ENCODE measurements at places on chromosomes 2 and 18.

DNA sequence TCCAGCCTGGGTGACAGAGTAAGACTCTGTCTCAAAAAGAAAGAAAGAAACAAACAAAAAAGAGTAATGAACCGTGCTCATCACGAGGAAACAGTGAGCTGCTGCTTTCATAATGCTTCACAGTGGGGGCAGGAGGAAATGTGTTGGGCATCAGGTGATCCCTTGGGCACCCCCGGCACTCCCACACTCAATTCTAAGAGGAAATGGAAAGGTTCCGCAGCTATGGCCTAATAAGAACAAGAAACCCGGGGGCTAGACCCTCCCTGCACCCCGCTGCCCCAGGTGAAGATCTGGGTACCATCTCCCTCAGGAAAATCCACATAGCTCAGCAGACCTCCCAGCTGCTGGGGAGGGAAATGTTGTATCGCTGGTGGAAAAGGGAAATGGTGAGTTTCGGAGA is 118.9 kb downstream of the LPIN1 start:
- no peak for DNase-seq

DNA sequence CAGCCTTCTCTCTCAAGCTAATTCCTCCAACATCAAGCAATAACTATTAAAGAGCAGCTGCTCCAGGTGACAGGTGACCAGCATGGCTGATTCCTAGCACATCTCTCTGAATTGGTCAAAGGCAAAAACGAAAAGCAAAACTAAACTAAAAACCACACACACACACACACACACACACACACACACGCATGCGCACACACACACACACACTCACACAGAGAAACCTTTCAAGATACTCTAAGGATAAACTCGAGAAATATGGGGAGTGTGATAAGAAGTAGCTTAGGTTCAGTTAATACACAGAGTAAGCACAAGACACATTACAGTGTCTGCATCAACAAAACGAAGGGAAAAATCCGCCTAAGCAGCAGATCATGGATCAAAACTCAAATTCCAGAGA is 74.5 kb upstream of the FZD7 start:
- DNase-seq, result no peak

GRCh38 chr2:67899187-67899586 is 163.6 kb downstream of the C1D start:
- no peak for DNase-seq

DNA sequence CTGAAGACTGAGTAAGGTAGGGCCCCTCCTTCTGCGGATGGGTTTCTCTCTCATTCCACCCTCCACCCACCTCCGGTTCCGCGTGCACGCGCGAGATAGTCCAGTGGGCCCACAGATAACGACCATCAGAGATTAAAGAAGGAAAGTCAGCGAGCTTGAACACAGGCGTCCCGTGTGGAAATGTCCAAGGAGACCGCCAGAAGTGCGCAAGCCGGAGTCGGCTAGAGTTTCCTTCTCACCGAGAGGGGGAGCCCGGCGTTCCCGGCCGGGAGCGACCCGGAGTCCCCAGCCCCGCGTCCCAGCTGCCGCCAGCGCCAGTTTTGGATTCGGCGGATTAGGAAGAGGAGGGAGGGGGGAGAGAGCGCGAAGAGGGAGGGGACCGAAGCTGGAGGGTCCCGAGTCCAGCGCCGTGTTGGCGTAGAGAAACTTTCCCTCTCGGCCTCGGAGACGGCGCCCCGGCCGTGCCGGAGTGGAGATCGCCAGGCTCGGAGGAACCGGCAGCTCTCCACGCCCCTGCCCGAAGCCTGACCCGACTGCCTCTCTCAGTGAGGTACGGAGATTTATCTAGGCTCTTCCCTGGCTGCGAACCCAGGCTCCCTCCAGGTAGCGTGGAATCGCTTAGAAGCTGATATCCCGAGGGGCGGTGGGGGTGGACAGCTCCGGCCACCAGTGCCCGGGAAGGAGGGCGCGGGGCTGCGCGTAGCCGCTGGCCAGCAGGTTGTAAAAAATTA is at the start of gene GULP1:
Gene GULP1 (plus strand): TSS at position 258 of the 731 bp plus-strand sequence. CDS start 185,829 bp downstream, outside the sequence.
- DNase-seq, result peak; percentile 68

GRCh38 chr18:56593906-56594305 is 44.5 kb downstream of the TXNL1 start:
- no peak for DNase-seq

DNA sequence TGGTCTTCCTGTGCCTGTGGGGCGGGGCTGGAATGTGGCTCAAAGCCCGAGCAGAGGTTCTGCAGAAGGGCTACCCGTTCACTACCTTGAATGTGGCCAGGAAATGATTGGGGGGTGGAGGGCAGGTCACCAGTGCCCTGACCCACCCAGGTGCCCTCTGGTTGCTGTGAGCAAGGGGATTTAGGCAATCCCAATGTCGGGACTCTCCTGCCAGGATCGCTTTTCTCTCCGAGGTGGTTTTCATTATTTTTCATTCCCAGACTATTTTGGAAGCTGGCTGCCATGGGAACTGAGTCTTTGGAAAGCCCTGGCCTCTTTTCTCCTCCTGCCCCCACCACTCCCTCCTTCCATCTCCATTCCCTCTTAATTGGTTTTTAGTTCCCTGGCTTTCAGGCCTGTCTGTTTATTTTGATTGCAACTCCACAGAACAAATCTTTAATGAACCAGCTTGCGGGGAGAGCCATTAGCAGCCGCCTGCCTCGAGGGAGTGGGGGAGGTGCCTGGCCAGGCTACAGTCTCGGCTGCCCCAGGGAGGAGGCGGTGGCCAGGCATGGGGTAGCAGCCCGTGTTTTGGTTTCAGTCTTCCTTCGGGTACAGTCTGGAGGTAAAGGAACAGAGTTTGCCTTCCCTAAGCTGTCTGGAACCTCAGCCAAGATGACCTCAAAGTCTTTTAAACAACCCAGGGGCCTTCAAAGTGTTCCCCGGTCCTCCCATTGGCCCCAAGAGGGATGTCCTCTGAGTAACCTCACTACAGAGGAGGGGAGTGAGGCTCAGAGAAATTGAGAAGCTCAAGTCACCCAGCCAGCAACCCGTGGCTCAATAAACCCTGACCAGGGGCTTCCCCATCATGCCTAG is 114.4 kb upstream of the HAAO start:
- DNase-seq, result peak; percentile 71

GRCh38 chr2:14301331-14301730 is 331.2 kb upstream of the LRATD1 start:
- DNase-seq, result no peak

DNA sequence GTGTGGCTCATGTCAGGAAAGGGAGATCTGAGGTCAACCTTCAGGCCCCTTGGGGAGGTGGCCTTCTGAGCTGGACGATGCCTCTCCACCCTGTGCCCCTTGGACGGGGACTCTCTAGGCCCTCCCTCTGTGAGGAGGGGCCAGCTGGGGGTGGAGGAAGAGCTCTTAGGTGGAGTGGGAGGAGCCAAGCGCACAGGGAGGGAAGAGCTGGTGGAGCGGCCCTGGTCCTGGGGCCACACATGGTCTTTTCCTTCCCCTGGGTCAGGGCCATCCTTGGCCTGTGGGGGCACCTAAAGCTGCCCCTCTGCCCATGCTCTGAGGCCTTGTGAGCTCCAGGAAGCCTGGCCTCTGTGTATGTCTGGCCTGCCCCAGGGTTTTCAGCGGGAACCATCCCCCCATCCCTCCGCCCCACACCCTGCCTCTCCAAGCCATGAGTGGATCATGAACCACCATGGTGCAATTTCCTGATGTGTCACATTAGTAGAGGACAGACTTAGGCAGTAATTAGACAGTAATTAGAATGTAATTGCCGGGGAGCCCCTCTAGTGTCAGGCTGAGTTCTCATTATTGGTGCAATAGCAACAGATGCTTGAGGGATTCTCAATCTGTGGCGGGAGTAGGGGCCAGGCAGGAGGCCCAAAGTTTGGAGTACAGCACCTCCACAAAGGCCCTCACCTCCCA is 63.0 kb downstream of the GLI2 start:
- no peak for DNase-seq

DNA sequence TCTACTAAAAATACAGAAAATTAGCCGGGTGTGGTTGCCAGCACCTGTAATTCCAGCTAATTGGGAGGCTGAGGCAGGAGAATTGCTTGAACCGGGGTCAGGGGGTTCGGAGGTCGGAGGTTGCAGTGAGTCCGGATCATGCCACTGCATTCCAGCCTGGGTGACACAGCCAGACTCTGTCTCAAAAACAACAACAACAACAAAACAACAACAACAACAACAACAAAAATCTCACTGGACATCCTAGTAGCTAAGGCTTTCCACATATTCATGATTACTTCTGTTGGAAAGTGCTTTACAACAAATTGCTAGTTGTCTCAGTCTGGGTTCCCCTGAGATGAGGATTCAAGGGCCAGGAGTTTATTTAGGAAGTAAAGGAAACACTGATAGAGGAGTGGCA is 4.3 kb upstream of the MROH2A start:
- DNase-seq, result no peak

GRCh38 chr2:39099870-39100728 is 20.8 kb downstream of the SOS1 start:
- DNase-seq, result no peak

- DNase-seq, result no peak
Measured at GRCh38 chr2:62381656-62382055, 124.3 kb downstream of the TMEM17 start.

- no peak for DNase-seq
Measured at GRCh38 chr2:1234731-1235308, 178.4 kb upstream of the TPO start.

DNA sequence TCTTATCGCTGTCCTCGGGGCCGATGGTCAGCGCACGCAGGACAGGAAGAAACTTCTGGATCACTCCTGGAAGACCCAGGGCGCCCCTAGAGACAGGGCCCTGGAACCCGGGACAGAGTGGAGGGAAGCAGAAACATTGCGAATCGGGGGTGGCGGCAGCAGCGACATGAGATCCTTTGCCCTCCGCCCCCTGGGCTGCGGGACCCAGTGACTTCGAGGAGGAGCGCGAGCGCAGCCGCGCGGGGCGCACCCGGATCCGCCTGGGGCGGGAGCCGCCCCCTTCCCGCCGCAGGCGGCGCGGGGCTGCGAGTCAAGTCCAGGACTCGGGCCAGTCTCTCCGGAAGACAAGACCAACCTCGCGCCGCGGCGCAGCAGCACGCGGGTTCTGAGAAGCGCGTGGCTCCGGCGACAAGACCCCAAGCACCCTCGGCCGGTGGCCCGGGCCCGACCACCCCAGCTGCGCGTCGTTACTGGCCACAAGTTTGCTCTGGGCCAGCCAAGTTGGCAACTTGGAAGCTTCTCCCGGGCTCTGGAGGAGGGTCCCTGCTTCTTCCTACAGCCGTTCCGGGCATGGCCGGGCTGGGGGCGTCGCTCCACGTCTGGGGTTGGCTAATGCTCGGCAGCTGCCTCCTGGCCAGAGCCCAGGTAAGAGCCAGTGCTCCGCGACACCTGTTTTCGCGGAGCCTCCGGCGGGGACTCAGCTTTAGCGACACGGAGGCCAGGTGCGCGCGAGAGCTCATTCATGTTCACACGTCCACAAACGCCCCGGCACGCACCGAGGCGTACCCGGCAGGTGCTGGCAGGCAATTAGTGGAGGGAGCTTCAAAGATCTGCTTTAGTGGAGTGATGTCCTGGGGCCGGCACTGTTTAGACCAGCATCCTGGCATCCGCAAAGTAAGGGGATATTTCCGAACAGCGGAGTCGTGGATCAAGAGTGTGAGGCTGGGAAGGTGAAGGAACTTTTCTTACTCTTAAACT is at the start of gene PTH2R:
Gene PTH2R (plus strand): TSS at position 319 of the 978 bp plus-strand sequence. CDS start 252 bp downstream, at position 571.
- DNase-seq, result no peak

- DNase-seq, result no peak
Measured at GRCh38 chr2:241746084-241746483, 11.7 kb downstream of the D2HGDH start.

- no peak for DNase-seq
Measured at GRCh38 chr2:127511090-127511695, 15.1 kb downstream of the IWS1 start.

DNA sequence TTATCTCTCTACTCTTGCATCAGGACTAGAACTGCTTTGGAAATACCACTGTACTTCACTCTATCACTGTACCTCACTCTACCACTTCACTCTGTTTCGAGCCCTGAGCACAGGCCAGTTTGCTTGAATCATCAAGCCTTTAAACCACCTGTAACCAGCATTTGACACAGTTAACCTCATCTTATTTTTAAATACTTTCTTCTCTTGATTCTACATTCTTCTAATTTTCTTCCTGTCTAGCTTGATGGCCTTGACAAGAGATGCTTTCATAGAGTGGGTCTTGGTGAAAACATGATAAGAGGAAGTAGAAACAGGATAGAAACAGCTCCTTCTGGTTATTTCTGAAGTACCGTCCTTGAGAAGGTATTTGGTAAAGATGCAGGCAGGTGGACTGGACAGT is 78.1 kb downstream of the SPIRE1 start:
- no peak for DNase-seq

DNA sequence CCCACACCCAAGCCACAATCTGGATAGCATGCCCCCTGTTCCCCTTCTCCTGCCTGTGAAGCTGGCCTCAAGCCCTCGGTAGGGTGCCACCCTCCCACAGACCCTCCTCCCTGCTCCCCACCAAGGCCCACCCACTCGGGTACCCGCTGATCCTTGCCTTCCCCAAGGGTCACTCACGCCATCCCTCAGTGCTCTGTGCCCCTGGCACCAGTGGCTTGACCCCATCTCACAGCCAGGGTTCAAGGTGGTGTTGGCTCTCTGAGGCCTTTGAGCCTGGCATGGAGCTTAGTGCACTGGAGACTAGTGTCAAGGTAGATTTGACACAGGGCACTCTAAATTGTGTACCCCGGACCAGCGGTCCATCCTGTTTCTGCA is 11.9 kb downstream of the ADRA2B start:
- DNase-seq, result no peak

DNA sequence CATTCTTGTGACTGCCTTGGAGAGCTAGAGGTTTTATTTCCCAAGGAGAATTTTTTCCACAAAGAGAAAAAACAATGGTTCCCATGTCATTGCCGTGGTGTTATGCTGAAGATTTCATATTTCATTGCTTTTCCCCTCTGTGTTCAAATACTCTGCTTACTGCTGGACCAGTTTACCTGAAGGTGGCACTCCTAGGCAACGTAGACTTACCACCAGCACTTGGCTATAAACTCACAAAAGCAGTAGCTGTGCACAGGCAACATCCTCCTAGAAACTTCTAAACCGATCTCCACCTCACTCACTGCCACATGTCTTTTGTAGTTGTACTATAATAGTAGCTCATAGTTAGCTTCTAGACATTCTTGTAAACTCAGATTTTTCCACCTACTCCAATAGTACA is 1319.7 kb upstream of the CRIM1 start:
- DNase-seq, result no peak

DNA sequence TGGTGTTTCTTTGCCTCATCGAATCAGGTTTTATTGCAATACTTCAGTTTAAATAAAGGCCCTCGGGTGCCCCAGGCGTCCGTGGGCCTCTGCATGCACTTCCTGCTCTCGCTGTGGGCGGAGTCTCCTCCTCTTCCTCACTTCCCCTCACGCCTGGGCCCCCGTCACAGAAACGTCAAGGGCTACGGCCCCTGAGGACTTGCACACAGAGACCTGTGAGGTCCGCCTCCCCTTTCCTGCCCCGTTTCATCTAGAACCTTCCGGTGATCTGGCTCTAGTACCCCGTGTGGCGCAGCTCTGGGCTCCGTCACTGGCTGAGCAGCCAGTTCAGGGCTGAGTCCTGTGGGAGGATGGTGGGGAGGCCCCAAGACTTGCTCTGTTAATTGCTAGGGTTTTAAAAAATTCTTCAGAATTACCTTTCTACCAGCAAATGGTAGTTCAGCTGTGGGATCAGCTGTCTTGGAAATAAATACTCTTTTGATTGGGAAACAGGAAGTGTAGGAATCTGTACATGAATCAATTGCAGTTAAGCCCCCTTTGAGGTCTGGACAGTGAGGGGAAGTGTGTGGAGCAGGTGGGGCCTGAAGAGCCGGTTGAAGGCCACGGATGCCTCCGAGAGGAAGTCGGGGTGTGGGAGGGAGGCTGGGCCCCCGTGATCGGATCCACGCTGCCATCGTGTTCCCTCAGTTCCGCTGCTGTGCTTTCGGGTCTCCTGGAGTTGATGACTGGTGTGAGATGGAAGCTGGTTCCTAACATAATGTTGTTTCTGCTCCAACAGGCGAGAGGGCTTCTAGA is 10.2 kb downstream of the NFATC1 start:
- DNase-seq, result no peak

Data from hepatic stellate cell (primary cell).